Upper lobe of left lung (tissue), 6 donors: ENCODE measurements at places on chromosomes 7 and 10. TPM values are rescaled to one million over a fixed set of nuclear protein-coding genes. Genes with fewer than 3 reads are reported as not detected.

DNA sequence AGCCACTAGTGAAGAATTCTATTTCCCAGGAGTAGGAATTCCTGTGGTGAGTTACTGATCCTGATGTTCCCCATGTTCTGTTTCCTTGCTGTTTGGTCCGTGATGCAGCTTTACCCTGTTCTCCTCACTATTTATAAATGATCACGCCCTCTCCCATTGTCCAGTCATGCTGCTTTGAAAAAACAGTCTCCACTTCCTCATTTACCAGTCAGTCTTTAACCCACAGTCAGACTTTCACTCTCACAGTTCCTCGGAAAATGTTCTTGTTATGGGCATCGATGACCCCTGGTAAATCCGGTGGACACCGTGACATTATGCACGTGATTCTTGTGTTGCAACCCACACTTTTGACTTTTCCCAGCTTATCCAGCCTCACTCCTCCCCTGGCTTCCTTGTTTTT is 14.4 kb downstream of the SCIN start:
- DNase-seq, result no peak

DNA sequence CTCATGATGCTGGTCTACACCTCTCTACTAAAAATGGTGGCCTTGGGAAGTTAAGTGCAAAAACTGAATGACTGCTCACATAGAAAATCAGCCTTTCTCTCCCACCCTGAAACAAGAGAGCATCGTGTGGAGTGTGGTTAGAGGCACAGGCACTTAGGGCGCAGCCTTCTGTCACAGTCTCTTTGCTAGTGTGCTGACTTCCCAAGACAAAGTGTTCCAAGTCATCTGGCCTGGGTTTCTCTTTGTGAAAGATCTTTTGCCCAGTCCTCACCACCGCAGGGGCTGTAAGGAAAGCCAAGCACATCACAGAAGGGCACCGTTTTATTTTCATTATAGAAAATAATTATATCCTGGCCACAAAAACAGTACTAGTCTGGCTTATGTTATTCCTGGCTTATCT is 12.5 kb downstream of the STN1 start:
- no peak for DNase-seq

Gene PBLD
- 4.1 TPM for total RNA-seq

DNA sequence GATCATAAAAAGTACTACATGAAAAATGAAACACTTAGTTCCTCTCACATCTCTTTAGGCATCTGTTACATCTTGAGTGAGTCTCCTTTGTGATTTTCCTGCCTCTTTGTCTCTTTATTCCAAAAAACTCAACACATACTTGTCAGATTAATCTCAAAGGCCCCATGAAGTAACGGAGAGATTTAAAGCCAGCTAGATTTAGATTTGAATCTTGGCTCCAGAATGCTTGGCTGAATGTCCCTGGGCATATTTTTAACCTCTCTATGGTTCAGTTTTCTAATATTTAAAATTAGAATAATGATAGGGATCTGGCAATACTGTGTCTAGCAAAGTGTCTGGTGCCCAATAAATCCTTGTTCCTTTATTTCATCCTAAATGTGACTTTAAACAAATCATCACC is 140.0 kb downstream of the DGKB start:
- DNase-seq, result no peak

Gene FAM25A
- not detected for total RNA-seq

DNA sequence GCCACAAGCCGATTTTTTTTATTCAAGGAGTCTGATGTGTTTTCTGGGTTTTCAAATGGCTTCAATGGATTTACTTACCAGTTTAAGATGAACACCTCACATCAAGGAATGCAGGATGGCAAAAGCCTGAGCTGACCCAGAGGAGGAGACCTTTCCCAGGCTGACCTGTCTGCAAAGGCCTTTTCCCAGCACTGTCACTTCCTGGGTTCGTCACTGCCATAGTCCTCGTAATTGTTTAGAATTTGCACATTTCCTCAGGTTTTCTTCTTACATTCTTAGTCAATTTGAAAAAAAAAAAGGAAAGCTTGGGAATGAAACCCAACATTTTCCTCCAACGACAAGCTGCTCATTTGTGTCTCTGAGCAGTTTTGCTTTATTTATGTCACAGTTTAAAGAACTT is 42.0 kb downstream of the PTER start:
- DNase-seq, result no peak

GRCh38 chr10:60266513-60266912 is 123.2 kb downstream of the ANK3 start:
- DNase-seq, result no peak

Gene CDHR3
- 26.9 TPM for total RNA-seq

DNA sequence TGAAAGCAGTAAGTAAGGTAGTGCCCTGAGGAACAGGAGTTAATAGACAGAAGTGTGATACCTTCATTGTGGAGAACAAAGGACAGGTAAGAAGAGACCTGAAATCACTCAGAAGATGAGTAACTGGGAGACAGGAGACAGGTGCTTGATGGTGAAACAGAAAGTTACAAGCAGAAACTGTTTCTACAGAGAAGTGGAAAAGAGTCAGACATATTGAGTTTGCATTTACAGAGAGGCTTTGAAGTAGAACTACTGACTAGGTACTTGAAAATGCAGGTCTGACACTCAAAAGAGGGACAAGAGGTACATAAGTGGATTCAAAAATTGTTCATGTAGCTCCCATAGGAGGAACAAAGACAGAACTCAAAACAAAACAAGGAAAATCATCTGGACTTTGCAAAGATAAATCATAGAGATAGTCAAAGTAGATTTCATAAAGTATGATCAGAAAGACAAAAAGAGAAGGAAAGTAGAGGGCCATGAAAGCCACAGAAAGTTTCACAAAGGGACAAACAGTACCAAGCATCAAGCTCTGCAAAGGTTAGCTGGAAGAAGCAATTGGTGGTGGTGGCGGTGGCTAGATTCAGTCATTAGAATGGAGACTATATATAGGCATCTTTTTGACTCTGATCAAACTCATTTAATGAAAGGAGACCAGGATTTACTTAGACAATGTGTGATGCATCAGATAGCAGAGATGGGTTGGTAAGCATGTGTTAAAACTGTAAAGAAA is 198.4 kb downstream of the PCLO start:
- no peak for DNase-seq

DNA sequence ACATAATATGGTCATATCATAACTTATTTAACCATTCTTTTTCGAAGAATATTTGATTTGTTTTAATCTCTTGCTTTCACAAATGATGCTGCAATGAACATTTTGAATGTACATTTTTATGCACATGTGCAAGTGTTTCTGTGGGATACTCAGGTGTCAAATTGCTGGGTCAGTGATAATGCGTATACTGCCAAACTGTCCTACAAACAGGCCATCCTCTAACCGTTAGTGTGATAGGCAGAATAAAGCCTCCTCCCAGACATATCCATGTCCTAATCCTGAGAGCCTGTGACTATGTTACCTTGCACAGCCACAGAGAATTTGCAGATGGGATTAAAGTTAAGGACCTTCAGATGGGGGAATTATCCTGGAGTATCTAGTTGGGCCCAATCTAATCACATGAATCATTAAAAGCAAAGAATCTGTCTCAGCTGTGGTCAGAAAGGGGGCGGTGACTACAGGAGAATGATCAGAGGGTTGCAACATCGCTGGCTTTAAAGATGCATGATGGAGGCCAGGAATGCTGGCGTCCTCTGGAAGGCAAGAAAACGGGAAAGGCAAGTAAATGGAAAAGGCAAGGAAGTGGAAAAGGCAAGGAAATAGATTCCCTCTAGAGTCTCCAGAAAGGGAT is 46.7 kb downstream of the FZD1 start:
- DNase-seq, result no peak

Gene FGFR2
- total RNA-seq, result 76.3 TPM

GRCh38 chr10:89162596-89162995 is 44.5 kb downstream of the CH25H start:
- DNase-seq, result no peak

Gene LIPN
- 1.0 TPM for total RNA-seq

GRCh38 chr7:36547416-36547815 is 157.8 kb downstream of the ANLN start:
- DNase-seq, result no peak

GRCh38 chr10:26556748-26557640 is 118.9 kb downstream of the APBB1IP start:
- no peak for DNase-seq

GRCh38 chr10:44020322-44021111 is 364.4 kb downstream of the CXCL12 start:
- DNase-seq, result no peak

GRCh38 chr7:74511345-74511744 is 57.6 kb downstream of the GTF2IRD1 start:
- DNase-seq, result no peak

DNA sequence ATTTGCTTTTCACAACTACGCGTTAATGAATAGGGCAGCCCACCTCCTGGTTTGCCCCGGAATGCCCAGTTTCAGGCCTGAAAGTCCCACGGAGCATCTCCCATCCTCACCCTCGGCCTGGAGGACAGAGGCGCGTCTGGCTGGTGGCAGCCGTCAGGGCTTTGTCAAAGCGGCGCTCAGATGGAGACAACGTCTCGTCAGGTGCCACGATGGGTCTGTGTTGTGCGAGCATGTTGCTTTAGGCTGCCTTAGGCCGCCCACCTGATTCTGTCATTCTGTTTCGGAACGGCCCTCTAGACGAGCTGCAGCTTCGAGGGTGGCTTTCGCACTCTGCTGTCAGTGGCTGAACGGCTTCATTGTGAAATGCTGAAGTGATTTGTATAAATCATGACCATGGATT is 39.4 kb upstream of the CFAP46 start:
- DNase-seq, result no peak

GRCh38 chr10:28566458-28567015 is 33.6 kb downstream of the WAC start:
- no peak for DNase-seq

GRCh38 chr10:48577158-48577557 is 27.7 kb downstream of the ARHGAP22 start:
- DNase-seq, result no peak

Gene GPC2
- 0.20 TPM for total RNA-seq

GRCh38 chr7:111238886-111239285 is 148.0 kb downstream of the LRRN3 start:
- DNase-seq, result no peak

GRCh38 chr7:93927585-93927984 is 6.0 kb downstream of the GNG11 start:
- DNase-seq, result no peak

DNA sequence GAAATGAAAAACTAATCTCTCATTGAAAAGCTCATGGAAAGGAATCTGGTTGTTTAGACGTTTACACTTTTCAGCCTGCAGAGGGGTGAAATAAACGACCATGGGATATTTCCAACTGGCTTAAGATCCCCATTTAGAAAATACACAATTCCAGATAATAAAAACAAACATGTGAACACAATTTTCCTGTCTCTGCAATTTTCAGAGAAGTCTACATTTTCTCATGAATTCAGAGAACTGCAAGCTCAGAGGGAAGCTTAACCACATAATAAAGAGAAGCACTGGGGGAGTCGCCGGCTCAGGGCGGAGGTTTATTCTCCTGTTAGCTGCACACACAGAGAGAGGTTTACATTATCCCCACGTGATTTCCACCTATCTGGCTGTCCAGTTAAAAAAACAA is 215.2 kb downstream of the FANK1 start:
- DNase-seq, result no peak

DNA sequence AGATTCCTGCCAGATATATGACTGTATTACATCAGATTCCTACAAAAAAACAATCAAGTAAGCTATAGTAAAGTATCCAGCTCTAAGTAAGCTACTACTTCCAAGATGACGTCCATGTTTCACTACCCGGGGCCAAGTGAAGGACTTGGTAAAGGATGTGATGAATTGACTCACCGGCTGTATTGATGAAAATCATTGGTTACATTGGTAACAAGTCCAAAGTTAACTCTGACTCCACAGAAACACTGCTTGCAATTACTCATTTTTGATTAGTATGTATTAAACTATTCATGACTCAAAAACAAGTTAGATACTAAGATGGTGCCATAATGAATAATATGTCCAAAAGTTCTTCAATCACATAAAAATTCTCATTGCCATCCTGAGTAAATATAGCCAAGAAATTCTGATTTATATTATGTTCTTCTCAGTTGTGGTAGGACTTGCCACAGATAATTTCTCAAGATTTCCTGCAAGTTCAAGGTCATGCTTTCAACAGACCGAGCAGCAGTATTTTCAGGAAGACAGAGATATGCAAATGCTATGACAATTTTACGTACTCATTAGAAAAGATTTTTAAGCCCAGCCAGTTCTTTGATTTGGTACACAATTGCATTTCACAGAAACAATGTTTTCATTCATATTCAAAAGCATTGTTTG is 12.6 kb upstream of the DNAJC1 start:
- DNase-seq, result no peak

- no peak for DNase-seq
These were observed 10.4 kb downstream of the STX1A start for GRCh38 chr7:73708961-73709549.

DNA sequence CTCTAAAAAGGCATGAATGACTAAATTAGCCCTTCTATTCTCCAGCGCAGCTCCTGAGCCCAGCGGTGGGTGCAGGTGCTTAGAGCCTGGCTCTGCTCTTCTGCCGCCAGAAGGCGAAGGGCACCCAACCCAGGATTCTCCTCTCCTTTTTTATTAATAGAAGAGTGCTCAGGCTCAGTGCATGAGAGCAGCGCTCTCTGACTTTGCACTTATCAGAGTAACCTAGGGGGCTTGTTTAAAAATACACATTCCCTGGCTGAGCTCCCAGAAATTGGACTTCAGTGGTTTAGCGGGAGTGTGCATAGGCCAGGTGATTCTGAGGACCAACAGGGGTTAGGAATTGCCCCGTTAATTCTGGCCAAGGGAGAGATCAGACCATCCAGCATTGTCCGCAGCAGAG is 1.7 kb upstream of the PFKP start:
- no peak for DNase-seq

- DNase-seq, result no peak
These were observed 18.0 kb upstream of the MTURN start for GRCh38 chr7:30116771-30117170.
